ENCODE measurements at places on chromosomes 5 and 9.

DNA sequence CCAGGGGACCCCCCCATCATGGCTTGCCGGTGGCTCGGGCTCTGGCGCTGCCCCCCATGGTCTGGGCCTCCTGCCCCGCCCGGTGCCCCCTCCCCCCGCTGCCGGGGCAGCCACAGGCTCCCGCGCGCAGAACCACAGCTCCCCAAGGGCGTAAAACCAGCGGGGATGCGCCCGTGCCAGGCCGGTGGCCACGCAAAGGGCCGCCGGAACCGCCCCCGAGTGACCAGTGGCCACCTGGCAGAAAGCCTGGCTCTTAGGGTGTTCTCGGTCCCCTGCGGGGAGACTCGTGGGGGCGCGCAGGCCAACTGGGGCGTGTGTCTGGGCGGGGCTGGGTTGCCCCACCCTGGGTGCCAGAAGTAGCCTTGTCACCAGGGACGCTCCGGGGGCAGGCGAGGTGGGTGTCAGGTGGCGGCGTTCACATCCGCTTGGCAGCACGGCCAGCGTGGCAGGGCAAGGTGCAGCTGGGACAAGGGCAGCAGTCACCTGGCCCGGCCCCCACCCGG lies 515 bp upstream of the AGPAT2 start:
- DNase-seq, result no peak

- DNase-seq, result no peak
Observed at GRCh38 chr5:177327539-177328522, 16.1 kb upstream of the MXD3 start.

- no peak for DNase-seq
Observed at GRCh38 chr5:143466632-143467031, 63.1 kb upstream of the NR3C1 start.

DNA sequence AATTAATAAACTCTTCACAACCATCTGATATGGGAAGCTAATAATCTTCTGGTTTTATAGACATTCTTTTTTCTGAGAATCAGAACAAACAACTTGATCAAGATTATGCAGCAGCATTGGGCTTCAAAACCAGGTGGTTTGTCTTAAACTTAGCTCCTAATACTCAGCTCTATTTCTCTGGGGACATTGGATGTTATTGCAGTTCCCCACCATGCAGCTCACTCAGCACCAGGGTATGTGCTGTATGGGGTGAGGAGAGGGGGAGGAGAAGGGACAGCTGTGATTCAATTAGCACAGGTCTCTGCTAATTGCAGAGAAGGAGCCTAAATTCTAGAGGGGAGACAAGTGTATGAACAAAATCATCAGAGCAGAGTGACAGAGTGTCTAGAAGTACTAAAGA lies 210.7 kb upstream of the TNC start:
- DNase-seq, result no peak

DNA sequence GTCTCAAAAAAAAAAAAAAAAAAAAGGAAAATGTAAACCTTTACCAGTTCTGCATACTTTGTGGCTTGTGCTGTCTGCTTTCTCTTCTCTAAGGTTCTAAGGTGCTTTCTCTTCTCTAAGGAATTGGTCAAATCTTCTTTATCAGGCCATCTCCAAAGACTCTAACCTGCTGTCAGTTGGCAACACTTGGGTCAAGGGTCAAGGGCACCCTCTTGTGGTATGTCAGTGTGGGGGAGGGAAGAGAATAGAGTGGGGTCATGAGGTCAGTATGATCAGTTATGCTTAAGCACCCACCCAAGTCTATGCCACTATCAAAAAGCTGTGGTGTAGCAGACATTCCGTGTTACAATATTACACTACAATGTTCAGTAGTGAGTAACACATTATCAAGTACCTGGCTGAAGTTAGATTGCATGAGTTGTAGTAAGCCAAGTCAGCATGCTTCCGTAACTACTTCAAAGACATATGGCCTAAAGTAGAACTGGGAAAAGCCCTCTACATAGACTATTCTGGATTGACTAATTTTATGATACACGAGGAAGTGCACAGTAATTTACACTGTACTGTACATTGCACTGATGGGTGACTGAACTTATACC lies 25.0 kb upstream of the CCL28 start:
- DNase-seq, result no peak

DNA sequence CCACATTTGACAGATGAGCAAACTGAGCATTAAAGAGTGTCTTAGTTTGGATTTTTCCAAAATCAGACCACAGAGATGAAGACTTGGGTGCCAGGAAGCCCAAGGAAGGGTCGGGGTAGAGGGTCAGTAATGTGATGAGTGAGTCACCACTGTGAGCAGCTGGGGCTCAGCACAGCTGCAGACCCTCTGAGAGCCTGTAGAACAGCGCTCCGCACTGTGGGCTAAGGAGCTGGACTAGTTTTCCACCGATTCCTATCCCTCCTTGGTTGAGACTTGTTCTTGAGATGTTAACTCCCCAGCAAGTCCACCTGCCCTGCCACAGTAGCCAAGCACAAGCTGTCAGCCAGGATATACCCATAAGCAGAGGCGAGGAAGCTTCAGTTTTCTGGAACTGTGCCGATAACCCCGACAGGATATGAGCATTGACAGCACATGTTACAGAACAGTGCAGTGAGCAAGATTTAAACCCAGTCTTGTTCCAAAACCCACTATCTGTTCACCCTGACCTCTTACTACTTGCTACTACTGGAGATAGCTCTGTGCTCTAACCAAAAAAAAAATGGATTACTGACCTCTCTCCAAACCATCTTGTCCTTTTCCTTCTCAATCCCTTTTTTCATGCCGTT lies 31.8 kb downstream of the EGFLAM start:
- DNase-seq, result no peak

- no peak for DNase-seq
Observed at GRCh38 chr9:27632254-27632653, 59.0 kb upstream of the C9orf72 start.

GRCh38 chr9:122265149-122265915 lies 650 bp downstream of the MRRF start:
- no peak for DNase-seq

DNA sequence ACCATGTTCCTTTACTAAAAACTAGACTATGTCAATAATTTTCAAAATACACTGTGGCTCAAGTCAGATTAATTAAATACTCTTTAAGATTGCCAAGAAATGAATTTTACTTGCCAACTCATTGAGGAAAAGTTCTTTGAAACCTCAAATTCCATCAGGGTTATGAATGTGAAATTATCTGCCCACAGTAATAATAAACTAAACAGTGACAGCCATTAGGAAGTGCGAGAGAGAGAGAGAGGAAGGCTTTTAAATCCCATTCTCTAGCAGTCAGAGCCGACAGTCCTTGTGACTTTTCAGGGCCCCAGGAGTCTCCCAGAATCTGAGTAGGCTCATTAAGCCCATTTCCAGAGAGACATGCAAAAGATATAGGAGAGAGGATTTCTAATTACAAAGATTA lies 236.1 kb downstream of the MARCHF11 start:
- DNase-seq, result no peak

DNA sequence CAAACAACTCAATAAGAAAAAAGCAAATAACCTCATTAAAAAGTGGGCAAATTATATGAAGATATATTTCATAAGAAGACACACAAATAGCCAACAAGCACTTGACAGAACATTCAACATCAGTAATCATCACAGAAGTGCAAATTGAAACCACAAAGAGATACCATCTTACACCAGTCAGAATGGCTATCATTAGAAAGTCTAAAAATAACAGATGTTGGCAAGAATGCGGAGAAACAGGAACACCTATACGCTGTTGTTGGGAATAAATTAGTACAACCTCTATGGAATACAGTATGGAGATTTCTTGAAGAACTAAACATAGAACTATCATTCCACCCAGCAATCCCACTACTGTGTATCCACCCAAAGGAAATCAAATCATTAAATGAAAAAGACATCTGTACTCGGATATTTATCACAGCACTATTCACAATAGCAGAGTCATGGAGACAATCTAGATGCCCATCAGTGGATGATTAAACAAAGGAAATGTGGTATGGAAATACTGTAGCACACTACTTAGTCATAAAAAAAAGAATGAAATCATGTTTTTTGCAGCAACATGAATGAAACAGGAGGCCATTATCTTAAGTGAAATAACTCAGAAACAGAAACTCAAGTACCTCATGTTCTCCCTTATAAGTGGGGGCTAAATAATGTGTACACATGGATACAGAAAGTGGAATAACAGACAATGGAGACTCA lies 106.8 kb upstream of the FST start:
- no peak for DNase-seq

DNA sequence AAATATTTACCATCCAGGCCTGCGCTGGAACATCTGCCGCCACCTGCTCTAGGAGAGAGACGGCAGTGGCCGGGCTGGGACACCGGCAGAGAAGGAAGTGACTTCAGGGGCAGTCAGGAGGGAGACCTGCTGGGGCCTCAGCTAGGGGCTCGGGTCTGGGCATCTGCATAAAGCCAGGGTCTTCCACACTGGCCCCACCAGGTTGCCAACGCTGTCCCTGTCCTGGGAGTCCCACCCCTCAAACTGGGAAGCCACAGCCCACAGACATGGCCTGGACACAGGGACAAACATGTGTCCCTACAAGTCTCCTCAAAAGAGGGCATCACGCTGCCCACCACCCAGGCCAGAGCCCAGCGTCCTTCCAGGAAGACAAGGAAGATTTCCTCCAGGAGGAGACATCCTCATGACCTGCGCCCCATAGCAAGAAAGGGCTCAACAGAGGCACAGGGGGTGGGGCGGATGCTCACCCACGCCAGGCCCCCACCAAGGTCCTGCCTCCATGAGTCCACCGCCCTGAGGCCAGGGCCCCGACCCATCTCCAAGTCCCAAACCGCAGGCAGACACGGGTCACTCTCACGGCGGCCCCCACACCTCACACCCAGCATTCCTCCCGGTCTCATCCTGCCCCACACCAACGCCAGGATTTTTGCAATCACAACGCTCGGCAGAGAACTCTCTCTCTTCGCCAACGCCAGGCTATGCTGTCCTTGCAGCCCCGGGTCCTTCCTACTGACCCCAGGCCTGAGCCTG lies 9.0 kb downstream of the VAV2 start:
- no peak for DNase-seq

DNA sequence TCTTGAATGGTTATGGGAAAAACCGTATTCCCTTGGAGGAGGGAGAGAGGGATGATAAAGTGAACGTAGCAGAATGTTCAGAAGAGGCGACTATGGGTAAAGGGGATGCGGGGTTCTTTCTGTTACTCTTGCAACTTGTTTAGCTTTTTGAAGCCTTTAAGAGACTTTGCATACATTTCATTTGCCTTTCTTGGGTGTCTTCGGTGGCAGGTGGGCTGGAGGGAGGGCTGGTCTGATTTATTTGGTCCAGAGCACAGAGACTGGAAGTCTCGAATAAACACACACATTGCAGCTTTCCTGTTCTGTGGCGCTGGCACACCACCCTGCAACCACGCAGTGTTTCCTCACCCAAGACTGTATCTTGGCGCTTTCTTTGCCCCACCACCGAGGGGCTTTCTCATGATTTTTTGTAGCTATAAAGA lies 23.2 kb downstream of the TTF1 start:
- DNase-seq, result no peak

GRCh38 chr5:36236801-36237200 lies 4.9 kb downstream of the NADK2 start:
- no peak for DNase-seq

DNA sequence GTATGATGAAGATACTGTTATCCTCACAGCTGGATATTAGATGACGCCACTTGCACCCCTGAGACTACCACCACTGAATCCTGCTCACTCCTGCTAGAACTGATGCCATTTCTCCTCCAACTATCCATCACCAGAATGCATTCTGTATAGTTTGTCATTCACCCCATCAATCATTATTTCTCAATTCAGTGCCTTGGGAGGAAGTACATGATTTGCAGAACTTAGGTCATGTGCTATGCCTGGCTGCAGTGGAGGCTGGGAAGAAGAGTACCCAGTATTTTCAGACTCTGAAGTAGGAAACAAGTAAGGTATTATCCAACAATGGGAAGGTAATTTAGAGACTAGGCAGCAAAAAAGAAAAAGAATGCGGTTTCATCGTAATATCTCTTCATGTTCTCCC lies 26.2 kb upstream of the HSD17B4 start:
- no peak for DNase-seq

GRCh38 chr5:55507574-55507973 lies 27.2 kb downstream of the PLPP1 start:
- no peak for DNase-seq

- DNase-seq, result no peak
Observed at GRCh38 chr5:139481580-139482049, 943 bp downstream of the STING1 start.

DNA sequence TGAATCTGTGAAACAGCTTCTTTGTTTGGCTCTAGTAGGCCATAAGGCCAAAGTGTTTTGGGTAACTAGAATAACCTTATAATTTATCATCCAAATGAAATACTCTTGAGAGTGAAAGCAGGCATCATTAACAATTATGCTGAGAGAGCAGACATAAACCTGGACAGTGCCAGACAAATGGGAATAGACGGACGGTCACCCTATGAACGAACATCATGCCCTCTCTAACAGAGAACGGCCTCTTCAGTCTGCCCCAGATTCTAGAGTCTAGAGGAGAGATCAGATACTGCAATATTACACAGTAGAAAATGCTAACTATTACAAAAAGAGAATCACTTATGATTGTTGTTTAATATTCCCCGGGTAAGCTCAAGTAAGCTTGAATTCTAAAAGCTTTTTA lies 68.5 kb downstream of the APBA1 start:
- DNase-seq, result no peak

DNA sequence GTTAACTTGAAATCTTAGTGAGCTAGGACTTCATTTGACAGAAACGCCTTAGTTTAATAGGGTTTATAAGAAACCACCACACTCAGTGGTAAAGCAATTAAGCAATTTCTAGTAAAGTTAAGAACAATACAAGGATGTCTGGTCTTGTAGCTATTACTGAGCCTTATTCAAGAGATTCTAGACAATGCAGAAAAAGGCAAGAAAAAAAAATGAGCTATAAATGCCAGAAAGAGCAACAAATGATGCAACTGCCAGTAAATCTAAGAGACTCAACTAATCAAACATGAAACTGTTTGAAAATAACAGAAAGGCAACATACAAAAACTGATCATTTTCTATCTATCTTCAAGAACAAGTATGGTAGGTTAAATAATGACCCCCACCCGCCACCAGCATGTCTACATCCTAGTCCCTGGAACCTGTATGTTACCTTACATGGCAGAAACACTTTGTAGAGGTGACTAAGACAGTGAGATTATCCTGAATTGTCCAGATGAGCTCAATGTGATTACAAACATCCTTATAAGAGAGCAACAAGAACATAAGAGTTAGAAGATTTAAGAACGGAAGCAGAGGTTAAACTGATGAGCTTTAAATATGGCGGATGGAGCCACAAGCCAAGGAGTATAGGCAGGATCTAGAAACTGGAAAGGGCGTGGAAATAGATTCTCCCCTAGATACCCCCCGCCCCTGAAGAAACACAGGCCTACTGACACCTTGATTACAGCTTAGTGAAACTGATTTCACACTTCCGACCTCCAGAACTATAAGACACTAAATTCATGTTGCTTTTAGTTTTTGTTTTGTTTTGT lies 93.0 kb downstream of the SUSD1 start:
- DNase-seq, result no peak

DNA sequence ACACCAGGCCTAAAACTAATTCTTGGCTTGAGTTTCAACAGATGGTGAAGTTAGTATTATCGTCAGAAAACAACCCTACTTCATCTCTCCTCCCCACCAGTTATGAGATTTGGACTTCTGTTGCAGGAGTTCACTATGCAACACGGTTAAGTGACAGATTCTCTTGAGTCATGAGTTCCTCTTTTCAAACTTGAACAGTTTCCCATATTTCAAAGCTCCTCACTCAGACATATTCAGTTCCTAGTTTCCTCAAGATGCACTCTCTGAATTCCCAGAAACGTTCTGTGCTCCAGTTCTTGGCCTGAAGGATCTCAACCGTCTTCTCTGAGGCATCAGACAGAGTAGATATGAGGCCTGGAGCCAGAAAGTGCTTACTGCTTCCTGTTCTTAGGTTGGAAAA lies 7.3 kb upstream of the PTGER4 start:
- DNase-seq, result no peak
